ENCODE measurements at places on chromosomes 2 and 18. TPM values are rescaled to one million over a fixed set of nuclear protein-coding genes. Genes with fewer than 3 reads are reported as not detected.

The SDC1 gene
- 169 TPM for total RNA-seq

The COL4A4 gene
- total RNA-seq, result 1.2 TPM

The RAMP1 gene
- 0.32 TPM for total RNA-seq

The RGPD8 gene
- total RNA-seq, result 2.5 TPM

The CCNYL1 gene
- total RNA-seq, result 22.8 TPM

The LRP2 gene
- 0.01 TPM for total RNA-seq
